K562 (cell line): ENCODE measurements at places on chromosomes 11 and 22.

- H3K27me3 ChIP-seq, result no peaks in the 10 kb centered on the region
- peaks cover 46% of the 10 kb centered on the region for H3K36me3 ChIP-seq
- H3K27ac ChIP-seq, result no peak overlapping the region
These were observed 23.9 kb downstream of the TTC17 start for GRCh38 chr11:43382614-43383013.

DNA sequence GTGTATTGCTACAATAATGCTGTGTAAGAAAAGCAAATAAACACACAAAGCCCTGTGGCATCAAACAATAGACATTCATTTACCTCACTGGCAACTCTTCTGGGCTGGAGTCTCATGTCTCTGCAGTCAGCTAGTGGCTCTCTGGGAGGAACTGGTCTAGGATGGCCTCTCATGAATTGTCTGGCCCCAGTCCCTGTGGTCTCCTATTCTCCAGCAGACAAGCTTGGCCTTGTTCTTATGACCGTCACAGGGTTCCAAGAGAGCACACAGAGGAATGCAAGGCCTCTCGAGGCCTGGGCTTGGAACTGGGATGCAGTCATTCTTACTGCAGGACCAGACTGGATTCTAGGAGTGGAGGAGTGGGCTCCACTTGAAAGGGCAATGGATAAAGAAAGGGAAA is 141.2 kb upstream of the NTM start:
- H3K27ac ChIP-seq, result no peak overlapping the region
- no peaks in the 10 kb centered on the region for H3K36me3 ChIP-seq
- H3K27me3 ChIP-seq, result no peaks in the 10 kb centered on the region
- no peaks in the 10 kb centered on the region for H3K4me1 ChIP-seq
- H3K4me3 ChIP-seq, result no peak overlapping the region

DNA sequence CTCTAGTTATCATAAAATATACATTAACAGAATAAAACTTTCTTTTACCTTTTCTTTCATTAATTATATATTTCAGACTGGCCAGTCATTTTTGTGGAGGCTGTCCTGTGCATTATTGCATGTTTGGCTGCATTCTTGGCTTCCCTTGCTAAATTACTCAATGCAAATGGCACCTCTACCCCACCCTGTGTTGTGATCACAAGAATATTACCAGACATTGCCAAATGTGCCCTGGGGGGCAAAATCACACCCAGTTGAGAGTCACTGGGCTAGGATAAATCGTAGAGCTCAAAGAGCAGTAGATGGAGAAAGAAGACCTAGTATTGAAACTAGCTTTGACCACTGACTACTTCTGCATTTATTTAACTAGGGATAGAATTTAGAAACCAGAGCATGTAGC is 1257.8 kb upstream of the TENM4 start:
- no peaks in the 10 kb centered on the region for H3K27me3 ChIP-seq
- no peaks in the 10 kb centered on the region for H3K4me1 ChIP-seq
- H3K36me3 ChIP-seq, result no peaks in the 10 kb centered on the region
- no peak for DNase-seq
- no peak overlapping the region for H3K4me3 ChIP-seq

DNA sequence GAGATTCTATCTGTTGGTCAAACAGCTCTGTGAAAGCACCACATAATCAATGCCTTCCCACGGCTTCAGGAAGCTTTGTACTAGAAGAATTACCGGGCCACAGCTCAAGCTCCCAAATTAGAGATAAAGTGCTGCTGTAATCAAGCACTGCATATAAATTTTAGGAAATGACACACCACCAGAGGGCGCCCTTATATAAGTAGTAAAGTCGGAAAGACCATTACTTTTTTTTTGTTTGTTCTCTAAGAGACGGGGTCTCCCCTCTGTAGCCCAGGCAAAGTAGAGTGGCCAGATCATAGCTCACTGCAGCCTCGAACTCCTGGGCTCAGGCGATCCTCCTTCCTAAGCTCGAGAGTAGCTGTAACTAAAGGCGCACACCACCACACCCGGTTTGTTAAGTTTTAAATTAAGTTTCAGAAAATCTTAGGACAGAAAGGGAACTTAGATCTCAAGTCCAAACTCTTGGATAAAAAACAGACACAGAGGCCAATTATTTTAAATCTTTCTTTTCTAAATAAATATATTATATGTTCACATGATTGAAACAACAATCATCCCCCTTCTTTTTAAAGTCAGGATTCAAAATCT is 32.6 kb downstream of the PRCP start:
- H3K4me3 ChIP-seq, result no peak overlapping the region
- H3K27me3 ChIP-seq, result no peaks in the 10 kb centered on the region
- no peaks in the 10 kb centered on the region for H3K4me1 ChIP-seq
- peak; percentile 56 for DNase-seq

GRCh38 chr11:118007040-118007439 is 20.8 kb downstream of the IL10RA start:
- H3K36me3 ChIP-seq, result no peaks in the 10 kb centered on the region; the same call in 2 of the 3 replicates
- DNase-seq, result peak; percentile 32
- peak overlapping the region; percentile 19; the same call in 1 of the 3 replicates for H3K27ac ChIP-seq
- H3K27me3 ChIP-seq, result no peaks in the 10 kb centered on the region
- H3K4me1 ChIP-seq, result peaks cover 72% of the 10 kb centered on the region

DNA sequence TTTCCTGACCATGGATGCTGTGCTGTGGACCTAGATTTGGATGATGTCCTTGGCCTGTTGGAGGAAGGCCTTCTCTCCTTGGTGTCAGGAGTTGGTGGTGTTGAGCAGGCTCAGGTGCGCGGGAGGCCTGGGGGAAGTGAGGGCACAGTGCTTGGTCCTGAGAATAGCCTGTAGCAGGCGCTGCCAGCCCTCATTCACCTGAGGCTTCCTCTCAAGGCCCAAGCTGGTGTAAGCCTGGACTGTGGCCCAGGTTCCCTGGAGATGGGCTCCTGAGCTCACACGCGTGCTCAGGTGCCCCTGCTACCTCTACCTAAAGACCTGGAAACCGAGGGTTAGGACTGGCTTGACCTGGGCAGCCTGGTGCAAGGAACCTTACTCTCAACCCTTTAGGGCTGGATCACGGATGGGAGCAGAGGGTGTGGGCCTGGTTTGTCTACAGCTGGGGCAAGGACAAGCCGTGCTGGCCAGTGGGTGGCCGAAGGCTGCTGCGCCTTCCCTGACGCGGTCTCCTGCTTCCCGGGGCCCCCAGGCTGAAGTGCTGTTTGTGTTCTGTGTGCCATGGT is 7.8 kb upstream of the GRAMD4 start:
- H3K27me3 ChIP-seq, result no peaks in the 10 kb centered on the region
- peaks cover 2% of the 10 kb centered on the region; the same call in 1 of the 3 replicates for H3K36me3 ChIP-seq
- H3K27ac ChIP-seq, result no peak overlapping the region
- DNase-seq, result no peak
- no peaks in the 10 kb centered on the region; the same call in 2 of the 3 replicates for H3K4me1 ChIP-seq

- no peak overlapping the region for H3K4me3 ChIP-seq
- no peaks in the 10 kb centered on the region for H3K27me3 ChIP-seq
- peaks cover 66% of the 10 kb centered on the region; the same call in 2 of the 3 replicates for H3K36me3 ChIP-seq
- H3K4me1 ChIP-seq, result peaks cover 53% of the 10 kb centered on the region
- no peak for DNase-seq
These were observed 6.4 kb downstream of the DGKZ start for GRCh38 chr11:46353698-46354097.

- peak; percentile 95 for DNase-seq
- H3K36me3 ChIP-seq, result peaks cover 65% of the 10 kb centered on the region
- no peak overlapping the region for H3K27ac ChIP-seq
- H3K4me3 ChIP-seq, result no peak overlapping the region
- H3K27me3 ChIP-seq, result no peaks in the 10 kb centered on the region; the same call in 2 of the 3 replicates
These were observed 4.8 kb downstream of the SDF2L1 start for GRCh38 chr22:21646608-21647590.

DNA sequence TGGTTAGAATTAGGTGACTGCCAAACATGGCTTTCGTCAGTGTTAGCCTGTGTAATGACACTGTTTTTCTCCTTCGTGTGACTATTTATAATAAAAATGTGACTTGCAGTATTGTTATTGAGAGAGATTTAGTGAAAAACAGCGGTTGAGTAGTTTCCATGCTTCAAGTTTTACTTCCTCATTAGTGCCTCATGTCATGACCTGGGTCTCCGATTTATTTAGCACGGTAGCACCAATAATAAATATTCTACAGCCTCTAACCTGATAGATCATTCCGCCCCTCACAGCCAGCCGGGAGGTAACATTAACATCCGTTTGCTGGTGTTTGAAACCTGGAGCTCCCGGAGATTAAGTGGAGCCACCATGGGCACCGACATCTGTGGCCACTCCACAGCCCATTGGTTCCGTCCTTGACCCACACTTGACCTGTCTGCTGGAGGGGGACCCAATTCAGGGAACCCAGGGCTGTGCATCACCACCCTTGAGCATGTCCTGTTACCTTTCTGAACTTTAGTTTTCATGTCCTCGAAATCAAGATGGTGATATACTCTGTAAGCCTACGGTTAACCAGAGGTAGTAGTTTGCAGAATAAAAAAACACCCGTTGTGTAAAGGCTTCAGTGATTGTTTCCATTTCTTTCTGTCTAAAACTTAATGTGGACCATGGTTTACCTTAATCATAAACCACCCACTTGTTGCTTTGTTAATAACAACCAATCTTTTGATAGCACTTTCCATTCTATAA is 104.1 kb downstream of the ATXN10 start:
- no peaks in the 10 kb centered on the region for H3K36me3 ChIP-seq
- H3K4me3 ChIP-seq, result no peak overlapping the region
- no peaks in the 10 kb centered on the region for H3K4me1 ChIP-seq
- no peaks in the 10 kb centered on the region for H3K27me3 ChIP-seq
- no peak overlapping the region for H3K27ac ChIP-seq
- DNase-seq, result no peak

- DNase-seq, result no peak
- no peaks in the 10 kb centered on the region; the same call in 2 of the 3 replicates for H3K27me3 ChIP-seq
- H3K27ac ChIP-seq, result no peak overlapping the region
- no peaks in the 10 kb centered on the region for H3K36me3 ChIP-seq
- H3K4me3 ChIP-seq, result no peak overlapping the region
- H3K4me1 ChIP-seq, result no peaks in the 10 kb centered on the region
These were observed 811.4 kb downstream of the BRD1 start for GRCh38 chr22:49015993-49016908.

- peaks cover 3% of the 10 kb centered on the region; the same call in 1 of the 3 replicates for H3K4me1 ChIP-seq
- H3K36me3 ChIP-seq, result no peaks in the 10 kb centered on the region
- DNase-seq, result no peak
- peaks cover 42% of the 10 kb centered on the region for H3K27me3 ChIP-seq
These were observed 10.2 kb downstream of the VSTM5 start for GRCh38 chr11:93840180-93840579.

DNA sequence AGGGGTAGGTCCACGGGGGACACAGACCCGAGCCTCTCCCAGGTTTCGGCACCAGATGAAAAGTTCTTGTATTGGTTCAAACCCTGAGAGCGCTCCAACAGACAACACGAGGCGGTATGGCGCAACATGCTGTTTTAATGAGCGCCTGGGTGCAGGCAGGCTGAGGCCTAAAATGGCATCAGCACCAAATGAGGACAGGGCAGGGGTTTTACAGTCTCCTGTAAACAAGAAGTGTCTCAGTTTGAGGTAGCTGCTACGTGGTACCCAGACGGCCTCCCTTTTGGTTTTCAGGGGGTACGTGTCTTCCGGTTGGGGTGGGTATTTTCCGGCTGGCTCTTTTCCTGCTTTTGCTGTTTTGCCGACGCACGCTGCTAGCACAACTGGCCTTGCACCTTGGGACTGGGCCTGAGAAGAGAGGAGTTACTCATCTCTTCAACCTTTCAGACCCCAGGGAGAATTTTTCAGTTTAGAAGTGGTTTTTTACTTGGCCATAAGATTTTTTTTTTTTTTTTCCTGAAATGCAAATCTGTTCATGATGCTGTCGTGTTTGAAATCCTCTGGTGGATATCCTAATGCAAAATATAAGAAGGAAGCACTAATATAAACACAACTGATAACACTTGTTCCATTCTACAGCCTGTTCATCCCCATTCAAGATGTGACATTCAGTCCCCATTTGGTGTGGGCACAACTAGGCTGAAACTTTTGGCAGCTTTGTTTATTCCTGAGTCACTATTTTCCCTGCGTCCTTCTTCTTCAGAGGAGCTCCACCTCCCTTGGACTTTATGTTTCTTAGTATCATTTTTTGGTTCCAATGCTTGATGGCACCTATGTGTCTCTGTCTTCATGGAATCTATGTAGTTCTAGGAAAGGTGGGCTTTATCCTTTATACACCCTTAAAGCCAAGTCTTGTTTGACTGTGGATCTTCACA is 6.5 kb downstream of the PPFIBP2 start:
- H3K27me3 ChIP-seq, result peaks cover 7% of the 10 kb centered on the region; the same call in 2 of the 3 replicates
- no peak overlapping the region for H3K27ac ChIP-seq
- no peaks in the 10 kb centered on the region; the same call in 1 of the 2 replicates for H3K4me1 ChIP-seq
- no peak overlapping the region for H3K4me3 ChIP-seq
- no peaks in the 10 kb centered on the region for H3K36me3 ChIP-seq

DNA sequence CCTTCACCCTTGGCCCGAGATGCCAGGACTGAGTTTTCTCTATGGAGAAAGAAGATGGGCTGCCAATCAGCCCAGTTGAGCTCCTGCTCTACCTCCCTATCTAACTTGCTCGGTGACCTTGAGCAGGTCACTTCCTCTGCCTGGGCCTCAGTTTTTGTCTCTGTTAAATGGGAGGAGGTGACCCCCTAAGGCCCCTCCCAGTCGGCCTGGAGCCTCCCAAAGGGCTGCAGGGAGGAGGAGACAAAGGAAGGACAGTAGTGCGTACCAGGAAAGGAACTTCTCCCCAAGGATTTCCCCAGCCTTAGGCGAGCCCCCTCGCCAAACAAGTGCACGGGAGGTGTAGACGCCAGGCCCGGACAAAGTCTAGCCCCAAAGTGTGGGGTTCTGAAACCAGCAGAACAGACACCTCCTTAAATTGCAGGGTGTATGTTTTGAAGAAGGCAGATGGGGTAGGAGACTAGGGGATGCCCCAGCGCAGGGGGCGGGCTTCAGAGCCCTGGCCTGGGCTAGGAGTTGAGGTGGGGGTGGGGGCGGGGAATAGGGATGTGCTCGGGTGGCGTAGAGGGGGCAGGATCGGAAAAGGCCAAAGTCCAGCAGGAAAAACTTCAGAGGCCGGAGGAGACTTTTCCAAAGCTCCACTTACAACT is 1.0 kb downstream of the CBX7 start:
- no peak overlapping the region for H3K27ac ChIP-seq
- DNase-seq, result no peak
- no peaks in the 10 kb centered on the region for H3K27me3 ChIP-seq
- H3K4me1 ChIP-seq, result peaks cover under 1% of the 10 kb centered on the region; the same call in 2 of the 3 replicates
- no peaks in the 10 kb centered on the region for H3K36me3 ChIP-seq

GRCh38 chr11:75505916-75506692 is 19.6 kb downstream of the GDPD5 start:
- H3K4me1 ChIP-seq, result peaks cover 40% of the 10 kb centered on the region
- no peak overlapping the region for H3K4me3 ChIP-seq
- no peaks in the 10 kb centered on the region for H3K27me3 ChIP-seq

DNA sequence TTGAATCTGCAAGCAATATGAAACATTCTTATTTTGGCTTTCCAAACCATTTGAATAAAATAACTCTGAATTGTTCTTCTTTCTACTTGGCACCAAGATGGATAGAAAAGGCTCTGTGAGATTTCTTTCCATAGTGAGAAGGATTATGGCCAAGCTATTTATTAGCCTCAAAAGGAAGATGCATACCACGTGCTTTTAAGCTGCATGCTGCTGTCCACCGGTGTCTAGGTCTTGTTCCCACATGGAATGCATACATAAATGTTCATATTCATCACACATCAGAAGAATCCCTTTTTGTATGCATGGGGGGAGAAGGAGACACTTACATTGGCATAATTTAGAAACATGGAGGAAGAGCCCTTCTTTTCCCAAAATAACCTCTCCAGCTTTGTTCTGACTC is 273.4 kb downstream of the FAM76B start:
- H3K4me1 ChIP-seq, result peaks cover 5% of the 10 kb centered on the region
- H3K27me3 ChIP-seq, result no peaks in the 10 kb centered on the region
- no peaks in the 10 kb centered on the region for H3K36me3 ChIP-seq
- no peak overlapping the region for H3K27ac ChIP-seq
- no peak for DNase-seq

GRCh38 chr11:134152696-134153095 is 71.1 kb downstream of the NCAPD3 start:
- peaks cover 82% of the 10 kb centered on the region for H3K36me3 ChIP-seq
- no peak overlapping the region for H3K4me3 ChIP-seq
- no peaks in the 10 kb centered on the region for H3K27me3 ChIP-seq
- no peak for DNase-seq
